HCT116 (cell line): ENCODE measurements at places on chromosomes 2 and 18.

DNA sequence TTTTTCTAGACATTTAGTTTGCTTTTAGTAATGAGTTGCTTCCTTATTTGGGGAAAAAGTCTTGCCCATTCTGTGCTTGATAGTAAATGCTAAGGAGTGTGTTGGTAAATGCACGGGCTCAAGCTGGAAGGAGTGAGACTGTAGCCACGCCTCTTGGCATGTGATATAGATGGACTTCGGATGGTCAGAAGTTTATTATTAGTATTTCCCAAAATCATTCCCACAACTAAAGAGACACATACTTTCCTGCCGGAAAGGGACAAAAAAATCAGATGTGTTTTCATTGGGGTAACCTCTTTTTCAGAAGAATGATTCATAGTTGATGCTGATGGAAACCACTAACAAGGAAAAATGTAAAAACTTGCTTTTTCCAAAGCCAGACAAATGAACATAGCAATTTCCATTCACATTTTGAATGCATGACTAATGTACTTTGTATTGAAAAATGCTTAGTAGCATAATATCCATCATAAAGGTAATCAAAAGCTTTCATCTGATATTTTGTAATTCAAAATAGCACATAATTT, 133.2 kb downstream of the ZNF532 start:
- DNase-seq: no peak

- DNase-seq: no peak
Measured at GRCh38 chr2:151176661-151177060, 85.0 kb downstream of the RBM43 start.

- peak; percentile 16 for DNase-seq
Measured at GRCh38 chr2:55771612-55772011, 78.0 kb upstream of the PNPT1 start.

DNA sequence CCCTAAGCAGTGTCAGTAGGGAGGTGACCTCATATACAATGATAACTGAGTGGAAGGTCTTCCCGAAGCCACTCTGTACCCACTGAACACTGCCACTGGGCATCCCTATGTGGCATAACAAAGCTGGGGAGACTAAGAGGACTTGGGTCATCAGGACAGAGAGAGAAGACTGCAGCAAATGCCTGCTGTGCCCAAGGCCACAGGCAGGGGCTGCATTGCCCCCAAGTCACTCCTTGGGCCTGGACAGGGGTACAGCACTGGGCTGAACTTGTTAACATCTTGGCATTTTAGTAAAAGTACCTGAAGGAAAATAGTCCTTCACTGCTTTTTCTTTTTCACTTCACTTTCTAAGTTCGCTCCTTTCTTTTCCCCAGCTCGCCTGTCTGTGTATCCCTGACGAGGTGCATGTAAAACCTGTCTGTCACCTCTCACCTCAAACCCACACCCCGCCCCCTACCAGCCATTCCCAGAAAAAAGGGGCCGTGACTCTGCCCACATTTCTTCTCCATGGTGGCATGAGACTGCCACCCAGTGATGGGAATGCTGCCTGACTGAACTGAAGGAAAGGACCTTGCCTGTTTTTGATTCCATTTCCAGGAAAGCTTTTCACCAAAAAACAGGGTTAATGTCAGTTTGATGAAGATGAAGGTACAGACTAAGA, 62.9 kb downstream of the MTHFD2 start:
- peak; percentile 31 for DNase-seq

GRCh38 chr18:3666526-3667254, 216.7 kb downstream of the TGIF1 start:
- no peak for DNase-seq
